ENCODE measurements at places on chromosomes 1 and 21. TPM values are rescaled to one million over a fixed set of nuclear protein-coding genes. Genes with fewer than 3 reads are reported as not detected.

PTPRC gene
- 700 TPM for total RNA-seq

DNA sequence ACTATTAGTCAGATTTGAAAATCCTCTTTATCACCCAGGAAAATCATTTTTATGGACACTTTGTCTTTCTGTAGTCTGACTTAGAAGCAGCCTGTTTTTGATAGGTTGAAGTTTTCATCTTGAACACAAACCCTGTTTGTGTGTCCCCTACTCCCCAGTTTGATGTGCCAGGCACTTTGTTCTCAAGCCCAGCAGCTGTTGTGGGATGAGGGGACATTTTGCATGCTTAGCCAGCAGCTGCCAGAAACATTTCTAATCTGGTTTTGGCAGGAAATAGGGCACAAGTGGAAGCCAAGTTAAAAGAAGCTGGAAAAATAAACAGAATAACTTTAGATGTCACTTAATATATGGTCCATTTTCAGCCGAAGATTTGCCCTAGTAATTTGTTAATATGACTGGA is 29.9 kb downstream of the ACTN2 start:
- no peak for DNase-seq
- no peak overlapping the region for H3K27ac ChIP-seq
- no peak overlapping the region for H3K4me3 ChIP-seq

GRCh38 chr21:43276811-43277210 is 108.0 kb downstream of the CRYAA start:
- H3K27ac ChIP-seq: no peak overlapping the region
- H3K4me1 ChIP-seq: no peaks in the 10 kb centered on the region
- DNase-seq: no peak
- H3K4me3 ChIP-seq: no peak overlapping the region

LORICRIN gene
- total RNA-seq: not detected

MYOG gene
- total RNA-seq: not detected

CYYR1 gene
- total RNA-seq: not detected

- peaks cover 19% of the 10 kb centered on the region for H3K27me3 ChIP-seq
- H3K36me3 ChIP-seq: no peaks in the 10 kb centered on the region
- no peaks in the 10 kb centered on the region for H3K4me1 ChIP-seq
- DNase-seq: no peak
- no peak overlapping the region for H3K4me3 ChIP-seq
Measured at GRCh38 chr1:48018799-48019198, 21.6 kb upstream of the TRABD2B start.

DNA sequence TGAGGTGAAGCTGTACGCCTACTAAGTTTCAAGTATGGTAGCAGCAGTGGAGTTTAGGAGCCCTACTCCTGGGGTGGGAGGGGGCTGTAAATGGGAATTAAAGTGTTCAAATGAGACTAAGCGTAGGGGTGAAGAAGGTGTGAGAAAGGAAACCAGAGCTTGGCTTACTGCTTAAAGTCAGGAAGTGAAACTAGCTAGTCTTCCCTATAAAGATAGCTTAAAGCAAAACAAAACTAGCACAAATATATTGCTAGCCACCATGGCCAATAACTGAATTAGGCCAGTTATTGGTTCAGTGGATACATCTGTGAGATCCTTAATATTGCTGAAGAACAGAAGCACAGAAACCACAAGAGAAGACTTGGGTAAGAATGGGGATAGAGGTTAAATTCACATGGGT is 492.2 kb upstream of the PKN2 start:
- no peak overlapping the region for H3K4me3 ChIP-seq
- DNase-seq: no peak
- H3K36me3 ChIP-seq: no peaks in the 10 kb centered on the region
- peaks cover 8% of the 10 kb centered on the region for H3K4me1 ChIP-seq

DNA sequence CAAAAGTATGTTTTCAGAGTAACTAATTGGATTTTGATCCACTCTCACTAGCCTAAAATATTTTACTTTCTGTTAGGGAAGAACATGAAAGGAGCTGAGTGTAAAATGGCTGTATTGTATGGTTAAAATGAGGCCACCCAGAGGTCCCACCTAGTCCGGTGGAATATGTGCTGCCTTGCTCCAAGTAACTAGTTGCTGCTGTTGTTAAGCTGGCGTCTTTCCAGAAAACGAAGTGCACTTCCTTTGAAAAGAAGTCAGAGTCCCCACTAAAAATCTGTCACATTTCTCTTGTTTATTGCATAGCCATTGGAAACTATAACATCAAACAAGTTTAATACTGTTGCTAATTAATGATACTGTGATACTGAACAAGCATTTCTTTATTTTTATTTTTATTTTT is 3.2 kb downstream of the SLC25A33 start:
- peaks cover 37% of the 10 kb centered on the region for H3K4me1 ChIP-seq
- H3K27ac ChIP-seq: no peak overlapping the region
- H3K27me3 ChIP-seq: no peaks in the 10 kb centered on the region
- H3K36me3 ChIP-seq: peaks cover 3% of the 10 kb centered on the region
- no peak for DNase-seq

RNU1-2 gene
- 2,477 TPM for total RNA-seq
